ENCODE measurements at places on chromosomes 12 and 14.

- no peak for DNase-seq
Measured at GRCh38 chr12:109578330-109578927, 4.8 kb downstream of the MVK start.

DNA sequence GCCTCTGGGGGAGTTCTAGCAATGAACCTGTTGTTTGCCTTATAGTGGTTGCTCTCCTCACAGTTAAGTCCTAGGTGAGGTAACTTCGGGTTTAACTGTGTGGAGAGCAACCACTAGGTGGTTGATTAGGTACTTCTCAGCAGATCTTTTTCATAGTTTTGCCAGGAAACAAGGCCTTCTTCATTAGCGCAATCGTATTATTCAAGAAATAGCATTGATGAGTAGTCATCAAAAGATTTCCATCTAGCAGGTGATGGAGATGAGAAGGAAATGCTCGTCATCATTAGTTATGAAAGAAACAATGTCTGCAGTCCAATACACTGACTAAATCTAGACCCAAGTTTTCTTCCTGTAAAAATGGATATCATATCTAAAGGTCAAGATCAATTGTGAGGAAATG is 923.3 kb downstream of the AACS start:
- no peak for DNase-seq

DNA sequence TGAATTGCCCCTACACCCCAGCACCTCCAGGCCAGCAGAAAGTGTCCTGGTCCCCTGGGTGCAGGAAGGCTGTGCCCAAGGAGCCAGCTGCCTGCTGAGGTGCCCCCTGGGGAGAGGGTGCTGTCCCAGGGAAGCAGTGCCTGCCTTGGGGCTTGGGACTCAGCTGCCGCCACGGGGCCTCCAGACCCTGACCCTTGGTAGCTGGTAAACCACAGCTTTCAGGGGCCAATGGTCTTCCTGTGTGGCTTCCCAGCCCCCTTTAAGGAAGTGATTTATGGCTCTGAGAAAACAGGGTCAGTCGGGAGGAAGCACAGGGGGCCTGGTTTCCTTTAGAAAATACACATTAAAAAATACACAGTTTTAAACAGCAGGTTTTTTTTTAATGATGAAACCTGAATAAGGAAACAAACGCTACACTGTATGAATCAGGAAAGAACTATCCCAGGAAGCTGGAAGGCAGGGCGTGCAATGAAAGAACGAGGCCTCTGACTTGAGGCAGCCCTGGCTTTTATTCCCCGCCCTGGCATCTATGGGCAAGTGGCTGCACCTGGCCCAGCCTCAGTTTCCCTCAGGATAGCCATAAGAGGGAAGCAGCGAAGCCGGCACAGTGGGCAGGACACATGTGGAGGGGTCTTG is 40.6 kb upstream of the EML1 start:
- DNase-seq, result no peak

DNA sequence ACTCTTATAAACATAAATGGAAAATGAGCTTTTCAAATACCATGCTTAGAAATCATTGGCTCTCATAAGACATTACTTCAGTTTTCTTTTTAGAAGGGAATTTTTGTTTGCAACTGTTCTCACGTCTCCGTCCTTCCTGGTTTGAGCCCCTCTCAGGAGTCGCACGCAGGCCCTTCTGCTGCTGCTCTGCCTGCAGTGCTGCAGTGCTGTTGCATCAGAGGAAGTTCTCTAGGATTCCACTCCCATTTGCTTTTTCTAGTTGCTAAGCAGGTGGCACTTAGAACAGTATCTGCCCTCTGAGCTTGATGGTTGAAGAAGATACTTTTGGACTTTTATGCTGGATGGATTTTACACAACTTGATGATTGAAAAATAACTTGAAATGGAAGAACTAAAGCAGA is 70.8 kb downstream of the SCN8A start:
- DNase-seq, result no peak

GRCh38 chr12:124994437-124994975 is 1.1 kb downstream of the BRI3BP start:
- no peak for DNase-seq

GRCh38 chr14:86954623-86955022 is 1038.4 kb downstream of the GALC start:
- DNase-seq, result no peak

DNA sequence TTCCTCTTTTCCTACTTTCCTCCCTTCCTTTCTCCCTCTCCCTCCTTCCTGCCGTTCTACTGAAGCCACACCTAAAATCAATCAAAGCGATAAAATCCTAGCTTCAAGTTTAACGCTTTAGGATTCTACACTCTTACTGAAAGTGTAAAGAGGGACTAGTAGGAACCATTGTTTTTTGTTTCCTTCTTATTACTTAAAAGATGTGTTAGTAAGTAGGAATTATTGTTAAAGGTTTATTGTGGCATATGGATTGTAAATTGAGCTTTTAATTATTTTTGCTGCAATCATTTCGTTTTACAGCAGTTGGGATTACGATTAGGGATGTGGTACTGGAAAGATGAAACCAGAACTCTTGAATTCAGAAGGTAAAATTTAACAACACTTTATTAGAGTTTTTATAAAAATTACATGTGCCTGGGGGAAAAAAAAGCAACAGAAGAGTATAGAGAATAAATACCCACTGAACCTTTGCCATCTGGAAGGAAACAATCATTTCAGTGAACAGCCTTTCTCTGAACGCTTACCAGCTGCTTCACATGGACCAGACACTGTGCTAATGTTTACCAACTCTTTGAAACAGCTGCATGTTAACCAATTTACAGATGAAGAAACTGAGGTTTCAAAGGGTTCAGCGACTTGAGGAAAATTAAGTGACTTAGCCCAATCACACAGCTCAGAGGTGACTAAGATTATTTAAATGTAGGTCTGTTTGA is 1.0 kb downstream of the PPP1R36 start:
- DNase-seq, result no peak

DNA sequence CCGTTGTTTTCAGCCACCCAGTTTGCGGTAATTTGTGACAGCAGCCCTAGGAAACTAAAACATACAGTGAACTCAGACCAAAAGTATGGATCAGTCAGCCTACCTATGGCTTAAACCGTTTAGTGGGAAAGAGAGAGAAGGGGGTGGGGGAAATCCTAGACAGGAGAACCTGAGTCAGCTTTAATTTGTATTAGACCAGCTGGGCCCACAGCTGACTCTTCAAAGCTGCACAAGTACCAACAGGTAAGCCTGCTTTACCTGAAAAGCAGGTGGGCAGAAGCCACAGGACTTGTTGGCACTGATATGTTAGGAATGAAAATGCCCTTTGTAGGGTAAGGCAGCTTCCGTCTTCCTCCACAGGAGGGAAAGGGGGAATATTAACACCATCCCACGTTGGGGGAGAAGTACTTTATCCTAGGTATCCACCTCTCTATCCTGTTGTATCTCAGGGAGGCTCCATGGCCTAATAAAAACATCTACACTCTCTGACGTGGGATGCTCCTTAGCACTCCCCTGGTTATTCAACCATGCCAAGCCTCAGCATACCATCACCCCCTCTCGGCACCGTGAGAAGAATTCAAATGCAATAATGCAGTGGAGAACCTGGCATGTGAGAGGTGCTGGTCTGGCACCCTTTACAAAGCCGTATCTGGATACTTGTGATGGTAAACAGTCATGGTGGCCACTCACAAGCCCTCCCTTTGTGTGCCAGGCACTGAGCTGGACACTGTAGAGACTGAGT is 70.3 kb downstream of the STON2 start:
- no peak for DNase-seq

DNA sequence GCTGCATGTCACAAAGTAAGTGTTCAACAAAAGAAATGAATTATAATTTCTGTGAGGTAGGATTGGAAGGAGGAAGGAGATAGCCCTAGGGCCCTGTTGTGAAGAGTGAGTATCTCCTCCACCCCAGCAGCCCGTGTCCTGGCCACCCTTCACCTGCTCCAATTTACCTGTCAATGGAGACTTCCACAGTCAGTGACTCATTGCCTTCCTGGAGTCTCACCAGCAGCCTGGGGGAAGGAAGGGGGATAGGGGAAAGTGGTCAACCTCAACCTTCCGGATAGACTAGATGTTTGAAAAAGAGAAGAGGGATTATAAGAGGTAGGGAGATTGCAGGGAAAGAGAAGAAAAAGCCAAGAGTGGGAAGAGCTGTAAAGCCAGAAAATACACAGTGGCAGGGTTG is 9.2 kb downstream of the STAT2 start:
- DNase-seq, result no peak

- no peak for DNase-seq
Measured at GRCh38 chr14:25406818-25407217, 356.9 kb upstream of the STXBP6 start.

DNA sequence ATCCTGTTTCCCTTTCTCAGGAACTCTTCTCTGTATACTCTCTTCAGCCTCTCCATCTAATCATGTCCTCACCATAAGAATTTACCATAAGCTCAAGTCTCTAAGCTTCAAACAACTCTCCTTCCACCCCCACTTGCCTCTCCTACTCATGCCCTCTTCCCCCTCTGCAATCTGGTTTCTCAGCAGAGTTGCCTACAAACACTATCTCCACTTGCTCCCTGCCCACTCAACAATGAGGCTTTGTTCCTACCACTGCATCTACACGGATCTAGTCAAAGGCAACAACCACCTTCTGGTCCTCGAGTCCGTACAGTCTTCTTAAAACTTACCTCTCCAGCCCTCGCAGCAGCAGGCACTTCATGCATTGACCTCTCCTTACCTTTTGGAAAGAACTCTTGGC is 17.2 kb upstream of the FBLN5 start:
- no peak for DNase-seq

DNA sequence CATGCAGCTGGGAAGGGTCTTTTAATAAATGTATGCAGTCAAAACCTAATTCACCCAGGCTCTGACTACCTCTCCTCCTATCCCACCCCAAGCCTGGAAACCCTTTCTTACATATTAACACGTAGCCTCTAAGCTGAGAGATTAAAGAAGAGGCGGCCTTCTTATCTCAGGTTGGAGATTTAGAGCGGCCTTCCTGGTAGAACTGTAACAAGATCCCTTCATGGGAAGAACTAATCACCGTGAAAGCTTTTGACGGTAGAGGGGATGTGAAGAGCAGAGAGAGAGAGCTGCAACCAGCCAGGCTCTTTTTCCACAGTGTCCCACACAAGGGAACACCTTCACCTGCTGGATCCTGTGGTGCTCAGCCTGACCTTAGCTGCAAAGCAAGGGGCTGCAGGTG is 367.4 kb downstream of the MED13L start:
- no peak for DNase-seq
